ENCODE measurements at places on chromosomes 6 and 20.

DNA sequence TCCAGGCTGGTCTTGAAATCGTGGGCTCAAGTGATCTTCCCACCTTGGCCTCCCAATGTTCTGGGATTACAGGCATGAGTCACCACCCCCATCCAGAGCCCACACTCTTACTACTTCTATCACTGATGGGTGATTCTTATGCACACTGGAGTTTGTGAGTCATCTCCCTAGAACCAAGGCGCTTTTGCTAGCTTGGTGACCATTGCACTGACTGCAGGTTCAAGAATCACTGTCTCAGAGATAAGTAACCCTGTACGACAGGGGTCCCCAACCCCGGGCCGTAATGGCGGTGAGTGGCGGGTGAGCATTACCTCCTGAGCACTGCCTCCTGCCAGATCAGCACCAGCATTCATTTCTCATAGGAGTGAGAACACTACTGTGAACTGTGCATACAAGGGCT lies 118.8 kb downstream of the MAP3K7 start:
- DNase-seq: no peak

GRCh38 chr6:53943395-53943794 lies 148.6 kb downstream of the LRRC1 start:
- no peak for DNase-seq

GRCh38 chr20:14523090-14523489 lies 185.7 kb upstream of the FLRT3 start:
- DNase-seq: no peak

GRCh38 chr6:6545616-6546317 lies 42.8 kb upstream of the LY86 start:
- no peak for DNase-seq

- no peak for DNase-seq
Measured at GRCh38 chr6:46072866-46073265, 56.9 kb upstream of the ENPP4 start.

DNA sequence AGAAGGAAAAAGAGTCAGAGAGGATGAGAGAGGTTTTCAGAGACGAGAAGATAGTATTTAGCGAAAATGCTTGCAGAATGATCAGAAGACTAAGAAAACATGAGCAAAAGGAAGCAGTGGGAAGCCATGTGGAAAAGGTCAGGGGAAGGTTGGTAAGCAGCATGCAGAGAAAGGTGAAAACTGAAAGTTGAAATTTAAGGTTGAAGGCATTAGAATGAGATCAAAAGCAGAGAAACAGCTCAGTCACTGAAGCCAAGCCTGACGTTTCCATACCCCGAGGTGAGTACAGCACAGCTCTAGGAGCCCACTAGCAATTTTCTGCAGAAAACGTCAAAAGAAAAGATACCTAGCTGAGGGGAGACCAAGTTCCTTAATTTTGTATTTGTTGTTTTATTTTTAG lies 19.1 kb upstream of the TFB1M start:
- DNase-seq: no peak

- no peak for DNase-seq
Measured at GRCh38 chr6:114403858-114404257, 61.0 kb upstream of the HS3ST5 start.

DNA sequence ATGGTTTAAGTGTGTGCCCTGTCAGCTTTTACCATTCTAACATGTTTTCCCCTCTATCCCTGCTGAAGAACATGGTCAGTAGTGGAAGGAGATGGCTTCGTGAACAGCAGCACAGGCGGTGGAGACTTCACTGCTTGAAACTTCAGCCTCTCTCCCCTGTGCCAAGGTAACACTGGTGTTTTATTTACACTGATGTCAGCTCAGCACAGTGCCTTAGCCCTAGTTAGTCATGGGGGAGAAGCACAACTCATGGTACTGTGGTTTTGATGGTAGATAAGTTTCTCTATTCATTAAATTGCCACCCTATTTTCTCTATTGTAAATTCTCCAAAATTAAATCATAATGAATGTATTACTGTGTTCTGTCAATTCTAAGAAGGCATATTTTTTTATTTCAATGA lies 56.6 kb downstream of the MTHFD1L start:
- no peak for DNase-seq

DNA sequence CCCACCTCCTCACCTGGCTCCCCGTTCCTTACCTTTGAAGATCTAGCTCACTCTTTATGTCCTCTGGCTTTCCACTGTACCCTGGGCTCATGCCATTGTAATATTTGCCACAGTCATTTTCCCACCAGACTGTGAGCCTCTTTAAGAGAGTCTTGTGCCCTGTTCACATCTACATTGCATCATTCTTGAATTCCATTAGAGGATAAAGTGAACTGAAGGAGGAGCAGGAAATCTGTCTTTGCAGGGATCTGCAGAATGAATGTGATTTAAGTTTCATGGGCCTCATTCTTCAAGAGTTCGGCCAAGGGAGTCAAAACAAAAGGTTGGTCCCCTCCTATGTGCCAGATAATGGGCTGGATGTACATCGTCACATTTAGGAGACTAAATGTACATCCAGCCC lies 272.6 kb upstream of the CITED2 start:
- DNase-seq: no peak

- DNase-seq: no peak
Measured at GRCh38 chr6:61210549-61210948, 1075.5 kb downstream of the KHDRBS2 start.

- no peak for DNase-seq
Measured at GRCh38 chr6:32882879-32883250, 28.9 kb downstream of the PSMB9 start.

- DNase-seq: no peak
Measured at GRCh38 chr6:84249724-84250123, 22.3 kb upstream of the CEP162 start.

DNA sequence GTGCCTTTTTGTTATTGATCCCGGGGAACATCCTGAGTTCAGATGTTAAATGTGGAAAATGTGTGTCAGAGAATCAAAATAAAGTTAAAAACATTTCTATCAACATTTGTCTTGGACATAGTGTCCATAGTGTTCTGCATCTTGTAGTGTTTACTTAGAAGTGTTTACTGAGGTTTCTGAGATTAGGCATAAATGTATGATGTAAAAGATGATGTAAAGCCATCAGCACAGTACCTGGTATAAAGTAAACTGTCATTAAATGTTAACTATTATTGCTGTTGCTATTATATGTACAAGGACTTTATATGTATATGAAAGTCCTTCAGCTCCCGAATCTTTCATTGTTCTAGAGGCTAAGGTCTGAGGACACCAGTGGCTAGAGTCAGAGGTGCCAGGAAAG lies 28.2 kb upstream of the VEGFA start:
- DNase-seq: no peak

DNA sequence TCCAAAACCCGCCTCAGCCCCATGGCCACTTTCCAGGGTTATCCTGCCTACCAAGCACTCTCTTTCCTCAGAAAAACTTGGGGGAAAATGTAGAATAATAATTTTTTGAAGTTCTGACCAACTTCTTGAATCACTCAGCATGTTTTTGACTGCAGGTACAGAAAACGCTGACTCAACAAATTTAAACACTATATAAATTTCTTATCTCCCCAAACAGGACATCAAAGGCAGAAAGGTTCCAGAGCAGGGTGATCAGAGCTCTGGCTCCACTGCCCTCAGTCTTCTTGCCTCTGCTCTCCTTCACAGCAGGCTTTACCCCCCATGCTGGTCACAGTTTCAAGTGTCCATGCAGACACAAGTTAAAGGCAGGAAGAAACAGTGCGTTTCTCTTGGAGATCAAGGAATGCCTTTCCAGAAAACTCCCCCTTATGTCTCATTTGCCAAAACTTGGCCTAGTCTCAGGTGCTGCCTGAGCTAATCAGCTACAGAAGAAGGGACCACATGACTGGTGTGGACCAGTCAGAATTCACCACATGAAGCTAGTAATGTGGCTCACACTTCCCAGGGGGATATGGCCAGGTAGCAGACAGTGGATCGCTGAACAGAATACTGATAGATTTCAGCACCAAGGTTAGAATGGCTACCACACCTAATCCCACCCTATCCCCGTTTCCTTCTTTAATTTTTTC lies 24.4 kb upstream of the SLC17A3 start:
- DNase-seq: no peak

- no peak for DNase-seq
Measured at GRCh38 chr20:10832141-10832540, 158.3 kb upstream of the JAG1 start.

- no peak for DNase-seq
Measured at GRCh38 chr6:24032896-24033688, 92.9 kb upstream of the NRSN1 start.

DNA sequence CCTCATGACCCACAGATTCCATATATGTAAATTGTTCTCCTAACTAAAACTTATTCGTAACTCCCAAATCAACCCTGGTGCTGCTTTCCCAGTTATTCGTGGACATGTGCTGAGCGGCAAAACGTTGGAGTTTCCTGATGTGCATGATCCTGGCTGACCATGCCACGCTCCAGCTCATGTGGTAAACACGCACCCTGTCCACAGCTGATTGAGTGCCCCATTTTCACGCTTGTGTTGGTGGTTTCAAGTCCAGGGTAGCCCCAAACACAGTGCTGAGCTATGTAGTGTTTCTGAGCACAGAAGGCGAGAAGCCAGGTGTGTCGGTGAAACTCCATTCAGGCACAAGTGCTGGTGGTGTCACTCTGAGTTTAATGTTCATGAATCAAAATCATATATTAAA lies 19.1 kb upstream of the FOXC1 start:
- no peak for DNase-seq

- DNase-seq: no peak
Measured at GRCh38 chr20:9660236-9660868, 146.0 kb downstream of the LAMP5 start.

DNA sequence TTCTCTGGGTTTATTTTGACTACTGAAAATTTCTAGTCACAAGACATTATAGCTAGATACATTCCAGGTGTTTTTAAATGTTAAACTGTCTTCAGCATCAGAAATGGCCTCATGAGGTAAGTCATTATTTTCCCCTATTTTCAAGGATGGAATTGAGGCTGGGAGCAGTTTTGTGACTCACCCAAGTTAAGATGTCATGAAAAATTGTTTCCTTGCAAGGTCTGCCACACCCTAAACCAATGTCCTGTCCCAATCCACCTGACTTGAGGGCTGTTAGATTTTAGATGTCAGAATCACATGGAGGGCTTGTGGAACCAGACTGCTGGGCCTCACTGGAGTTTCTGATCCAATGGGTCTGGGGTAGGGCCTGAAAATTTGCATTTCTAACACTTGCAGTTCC lies 16.9 kb downstream of the SLC22A3 start:
- no peak for DNase-seq

DNA sequence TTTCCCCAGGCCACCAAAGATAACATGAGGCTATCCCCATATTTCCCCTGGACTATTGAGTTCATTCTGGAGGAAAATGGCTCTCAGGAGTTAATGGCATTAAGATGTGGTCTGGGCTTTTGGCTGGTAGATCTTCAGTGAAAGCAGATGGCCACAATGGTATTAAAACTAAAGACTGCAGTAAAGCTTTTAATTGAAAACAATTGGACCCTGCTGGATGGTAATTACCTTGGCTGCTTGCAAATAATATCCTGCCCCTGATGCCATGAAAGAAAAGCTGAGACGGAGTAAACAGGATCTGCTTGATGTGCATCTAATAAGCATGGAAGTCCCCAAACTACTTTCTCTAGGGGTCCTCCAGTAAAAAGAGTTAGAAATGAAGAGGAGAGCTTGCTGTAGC lies 255.8 kb downstream of the QKI start:
- no peak for DNase-seq
